ENCODE measurements at places on chromosomes 16 and 17. TPM values are rescaled to one million over a fixed set of nuclear protein-coding genes. Genes with fewer than 3 reads are reported as not detected.

Gene TBC1D28
- total RNA-seq = not detected

Gene IFI35
- 27.7 TPM for total RNA-seq

Gene TAC4
- not detected for total RNA-seq

Gene FAM171A2
- 4.6 TPM for total RNA-seq

Gene JUP
- 3.6 TPM for total RNA-seq

Gene TBC1D3K
- total RNA-seq = not detected

Gene CDRT15L2
- total RNA-seq = not detected

Gene RBFOX1
- not detected for total RNA-seq

Gene CCDC144A
- 3.5 TPM for total RNA-seq

Gene CACNG3
- not detected for total RNA-seq

Gene SLC6A2
- total RNA-seq = not detected

Gene MRPL38
- 18.8 TPM for total RNA-seq

Gene CPHXL2
- not detected for total RNA-seq

Gene KRT36
- not detected for total RNA-seq

Gene CACNG1
- total RNA-seq = not detected

Gene C1QTNF1
- total RNA-seq = 12.2 TPM

Gene PRR11
- total RNA-seq = 6.4 TPM

Gene WNK4
- 3.4 TPM for total RNA-seq

Gene PLXDC1
- not detected for total RNA-seq

Gene ARHGAP23
- 69.4 TPM for total RNA-seq

Gene AOC3
- total RNA-seq = not detected

Gene SEZ6L2
- total RNA-seq = 34.7 TPM

Gene FOXC2
- total RNA-seq = 0.51 TPM

Gene KRT20
- total RNA-seq = not detected

Gene GRAP
- total RNA-seq = not detected

Gene THOC6
- total RNA-seq = 12.3 TPM
